ENCODE measurements at places on chromosomes 4 and X. TPM values are rescaled to one million over a fixed set of nuclear protein-coding genes. Genes with fewer than 3 reads are reported as not detected.
A peak's percentile ranks its signal among the peaks of the same experiment; 100 is the strongest.

GRCh38 chr4:13535708-13536361 lies 8.5 kb downstream of the NKX3-2 start:
- peak overlapping the region; percentile 23 for H3K27ac ChIP-seq
- peaks cover 1% of the 10 kb centered on the region for H3K36me3 ChIP-seq
- no peak overlapping the region for H3K4me3 ChIP-seq
- no peak for DNase-seq
- peaks cover 8% of the 10 kb centered on the region for H3K4me1 ChIP-seq

Gene RS1
- not detected for total RNA-seq

- no peaks in the 10 kb centered on the region for H3K36me3 ChIP-seq
- H3K27ac ChIP-seq, result no peak overlapping the region
- H3K4me1 ChIP-seq, result no peaks in the 10 kb centered on the region
- H3K4me3 ChIP-seq, result no peak overlapping the region
- H3K27me3 ChIP-seq, result no peaks in the 10 kb centered on the region
These were observed 313.6 kb upstream of the DDX53 start for GRCh38 chrX:22686138-22686541.

GRCh38 chrX:19840899-19841648 lies 46.3 kb downstream of the SH3KBP1 start:
- peaks cover 41% of the 10 kb centered on the region for H3K4me1 ChIP-seq
- H3K36me3 ChIP-seq, result peaks cover 17% of the 10 kb centered on the region
- H3K27me3 ChIP-seq, result no peaks in the 10 kb centered on the region
- peak; percentile 37 for DNase-seq

DNA sequence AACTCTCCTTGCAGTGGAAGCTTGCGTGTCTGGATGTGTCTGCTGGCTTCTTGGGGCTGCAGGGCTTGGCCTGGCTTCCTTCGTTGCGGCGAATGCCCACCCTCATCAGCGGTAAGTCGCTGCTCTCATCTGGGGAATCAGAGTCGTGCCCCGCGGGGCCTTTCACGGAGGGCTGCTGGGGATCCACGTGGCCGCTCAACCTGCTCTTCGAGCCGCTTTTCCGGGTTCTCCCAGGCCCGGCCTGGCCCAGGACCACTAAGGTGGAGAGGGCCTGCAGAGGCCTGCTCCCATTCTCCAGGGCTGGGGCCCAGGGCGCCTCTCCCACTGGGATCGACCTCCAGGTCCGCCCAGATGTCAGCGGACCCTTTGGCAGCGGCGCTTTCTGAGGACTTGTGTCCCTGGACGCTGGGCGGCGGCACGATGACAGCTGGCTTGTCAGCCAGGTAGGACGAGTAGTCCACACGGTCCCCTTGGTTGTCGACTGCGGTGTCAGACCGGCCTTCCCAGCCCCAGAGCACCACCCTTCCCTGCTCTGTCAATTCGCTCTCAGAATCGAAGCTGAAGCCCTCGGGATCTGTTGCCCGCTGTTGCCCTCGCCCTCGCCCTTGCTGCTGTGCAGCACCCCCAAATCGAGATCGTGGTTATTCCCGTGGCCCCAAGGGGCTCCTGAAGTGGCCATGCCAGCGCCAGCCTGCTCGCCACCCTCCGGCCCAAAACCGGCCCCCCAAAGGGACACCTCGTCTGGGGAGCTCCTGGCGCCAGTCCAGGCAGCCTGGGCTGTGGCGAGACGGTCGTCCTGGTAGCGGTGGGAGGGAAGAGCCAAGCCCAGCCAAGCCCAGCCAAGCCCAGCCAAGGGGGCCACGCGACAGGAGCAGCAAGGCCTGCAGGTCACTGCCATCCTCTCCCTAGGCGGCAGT lies 37.8 kb upstream of the NHSL2 start:
- DNase-seq, result no peak
- no peak overlapping the region for H3K4me3 ChIP-seq
- no peaks in the 10 kb centered on the region for H3K36me3 ChIP-seq
- H3K4me1 ChIP-seq, result no peaks in the 10 kb centered on the region
- no peak overlapping the region for H3K27ac ChIP-seq

Gene EGF
- total RNA-seq, result not detected

Gene CT45A3
- not detected for total RNA-seq

Gene EVC2
- 0.32 TPM for total RNA-seq

Gene PPBP
- not detected for total RNA-seq

- DNase-seq, result no peak
- no peak overlapping the region for H3K27ac ChIP-seq
- peaks cover 34% of the 10 kb centered on the region for H3K36me3 ChIP-seq
These were observed 29.9 kb downstream of the UPRT start for GRCh38 chrX:75303795-75304194.

Data from activated T-helper 1 cell treated with anti-CD3 and anti-CD28 coated beads, Interleukin-12 subunit alpha, Interleukin-12 subunit beta, Interleukin-2, Interleukin-4 antibody, amounts not matched to agents 30 ng/mL and 10 ng/mL and 1 ng/mL, durations not matched to agents 14 hours and 24 hours and 36 hours (primary cell).